ENCODE measurements at places on chromosomes 1 and 21.

GRCh38 chr1:44926311-44926781, 60.0 kb downstream of the EIF2B3 start:
- DNase-seq = no peak

DNA sequence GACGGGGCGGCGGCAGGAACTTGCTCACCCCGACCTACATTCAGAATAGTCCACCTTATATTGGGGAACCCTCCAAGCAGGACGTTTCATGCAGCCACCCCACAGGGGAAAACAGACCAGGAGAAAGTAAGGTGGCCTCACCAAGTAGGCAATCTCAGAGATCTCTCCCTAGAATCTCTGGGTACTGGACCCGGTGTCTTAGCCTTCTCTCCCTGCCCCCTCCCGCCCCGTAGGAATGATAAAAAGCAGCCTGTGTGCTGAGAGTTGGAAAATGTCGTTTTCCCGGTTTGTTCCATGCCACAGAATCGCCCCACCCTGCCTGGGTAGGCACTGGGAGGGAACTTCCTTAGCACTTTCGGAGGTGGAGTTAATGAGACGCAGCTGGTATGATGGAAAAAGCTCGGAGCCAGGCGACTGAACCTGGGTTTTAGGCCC, 789 bp upstream of the PTPN14 start:
- DNase-seq = no peak

DNA sequence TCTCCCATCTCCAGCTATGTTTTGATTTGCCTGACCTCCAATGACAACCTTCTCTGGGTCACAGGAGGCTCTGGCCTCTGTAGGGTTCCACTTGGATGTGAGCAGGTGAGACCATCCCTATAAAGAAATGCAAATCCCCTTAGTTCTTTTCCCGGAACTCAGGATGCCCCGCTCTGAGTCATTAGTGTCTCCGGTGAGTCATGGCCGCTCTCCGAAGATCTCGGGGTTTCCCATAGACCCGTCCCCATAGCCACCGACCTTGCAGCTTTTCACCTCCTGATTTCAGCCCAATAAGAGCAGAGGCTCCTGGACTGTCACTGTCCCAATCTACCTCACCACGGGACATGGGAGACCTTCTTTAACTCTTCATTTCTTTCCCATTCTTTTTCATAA, 98.2 kb downstream of the PGBD5 start:
- no peak for DNase-seq

DNA sequence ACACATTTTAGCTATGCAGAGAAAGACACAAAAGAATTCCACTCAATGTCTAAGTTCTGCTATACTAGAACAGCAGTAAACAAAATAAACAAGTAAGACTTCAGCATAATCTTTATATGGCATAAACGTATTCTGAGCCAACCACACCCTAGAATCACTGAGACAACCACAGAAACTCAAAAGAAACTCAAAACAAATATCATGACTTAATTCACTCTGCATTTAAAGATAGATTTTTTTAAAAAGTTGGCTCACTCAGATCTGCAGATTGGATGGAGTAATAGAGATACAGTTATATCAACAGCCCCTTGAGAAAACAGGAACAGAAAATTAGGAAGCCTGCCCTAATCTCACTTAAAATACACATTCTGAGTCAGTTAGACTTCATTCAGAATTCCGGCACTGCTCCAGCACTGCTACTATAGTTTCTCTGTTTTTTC, 95.0 kb downstream of the COL24A1 start:
- DNase-seq = no peak

DNA sequence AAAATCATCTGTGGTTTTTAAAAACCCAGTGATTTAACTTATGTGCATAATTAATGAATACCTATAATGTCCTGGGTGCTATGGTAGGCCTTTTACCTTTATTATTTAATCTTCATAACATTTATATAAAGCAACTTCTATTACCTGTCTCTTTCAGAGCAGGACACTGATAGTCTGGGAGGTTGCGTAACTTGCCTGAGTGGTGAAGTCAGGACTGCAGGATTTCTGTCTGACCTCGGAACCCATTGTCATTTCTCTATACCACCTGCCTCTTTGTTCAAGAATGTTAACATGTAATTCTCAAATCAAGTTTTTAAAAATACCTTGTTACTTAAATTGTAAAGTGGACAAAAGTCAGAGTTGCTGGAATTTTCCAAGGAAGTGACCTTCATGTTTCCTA, 41.0 kb upstream of the BACH1 start:
- DNase-seq = no peak

- DNase-seq = no peak
These were observed 22.3 kb downstream of the BTG3 start for GRCh38 chr21:17590430-17590829.
